ENCODE measurements at places on chromosomes 6 and 20.

DNA sequence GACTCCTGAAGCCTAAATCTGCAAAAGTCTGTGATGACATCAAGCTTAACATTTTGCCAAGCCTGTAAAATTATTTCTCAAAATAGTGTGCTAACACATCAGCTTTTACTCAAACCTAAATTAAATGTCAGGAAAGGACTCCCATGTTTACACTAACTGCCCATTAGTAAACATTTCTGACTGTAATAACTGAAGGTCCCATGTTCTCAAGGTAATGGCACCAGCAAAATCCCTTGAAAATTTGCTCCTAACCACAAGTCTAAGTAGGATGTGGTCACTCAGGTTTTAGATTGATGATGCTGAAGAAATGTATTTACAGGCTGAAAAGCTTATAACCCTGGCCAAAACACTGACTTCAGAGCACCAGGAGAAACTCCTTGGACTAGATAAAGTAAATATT, 33.0 kb downstream of the BACH2 start:
- no peak for DNase-seq

DNA sequence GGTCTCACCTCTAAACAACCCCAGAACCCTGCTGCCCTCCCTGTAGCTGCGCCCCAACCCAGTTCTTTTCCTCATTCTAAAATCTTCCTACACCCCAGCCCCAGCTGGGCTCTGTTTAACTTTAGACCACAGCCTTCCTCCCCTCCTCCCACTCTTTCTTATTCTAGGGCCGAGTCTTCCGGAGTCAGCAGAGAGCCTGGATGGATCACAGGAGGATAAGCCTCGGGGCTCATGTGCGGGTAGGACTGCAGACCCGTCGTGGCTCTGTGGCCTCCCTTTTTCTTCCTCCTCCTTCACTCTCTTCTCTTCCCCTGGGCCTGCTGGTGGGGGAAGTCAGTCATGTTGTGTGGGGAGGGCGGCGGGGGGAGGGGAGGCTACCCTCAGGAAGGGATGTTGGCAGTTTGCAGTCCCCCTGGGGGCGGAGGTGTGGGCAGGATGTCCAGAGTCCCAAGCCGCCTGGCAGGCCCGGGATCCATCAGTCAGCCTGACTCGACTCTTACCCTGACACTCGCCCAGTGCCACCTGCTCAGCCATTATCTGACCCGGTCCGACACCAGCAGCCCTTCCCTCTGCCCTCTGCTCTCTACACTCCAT, 8.1 kb downstream of the CAPN11 start:
- DNase-seq = no peak

- DNase-seq = no peak
Measured at GRCh38 chr6:53281518-53282215, 67.1 kb downstream of the ELOVL5 start.

DNA sequence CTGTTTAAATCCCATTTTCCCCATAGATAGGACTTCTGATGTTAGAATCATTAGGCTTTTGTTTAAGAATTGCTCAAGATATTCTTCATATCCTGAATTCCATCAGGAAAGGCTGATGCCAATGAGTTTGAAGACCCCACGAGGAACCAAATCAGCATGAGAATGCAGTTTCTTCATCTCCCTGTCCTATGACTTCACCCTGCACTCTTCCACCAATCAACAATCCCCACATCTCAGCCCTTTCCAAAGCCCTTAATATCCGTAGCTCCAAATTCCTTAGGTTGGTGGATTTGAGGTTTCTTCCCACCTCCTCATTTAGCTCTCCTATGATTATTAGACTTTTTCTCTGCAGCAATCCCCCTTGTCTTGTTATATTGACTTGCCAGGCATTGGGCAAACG, 88.3 kb upstream of the PRND start:
- DNase-seq = no peak

- no peak for DNase-seq
Measured at GRCh38 chr20:11922561-11922960, 4.9 kb downstream of the BTBD3 start.

GRCh38 chr6:130740308-130740707, 86.9 kb upstream of the SMLR1 start:
- DNase-seq = no peak

DNA sequence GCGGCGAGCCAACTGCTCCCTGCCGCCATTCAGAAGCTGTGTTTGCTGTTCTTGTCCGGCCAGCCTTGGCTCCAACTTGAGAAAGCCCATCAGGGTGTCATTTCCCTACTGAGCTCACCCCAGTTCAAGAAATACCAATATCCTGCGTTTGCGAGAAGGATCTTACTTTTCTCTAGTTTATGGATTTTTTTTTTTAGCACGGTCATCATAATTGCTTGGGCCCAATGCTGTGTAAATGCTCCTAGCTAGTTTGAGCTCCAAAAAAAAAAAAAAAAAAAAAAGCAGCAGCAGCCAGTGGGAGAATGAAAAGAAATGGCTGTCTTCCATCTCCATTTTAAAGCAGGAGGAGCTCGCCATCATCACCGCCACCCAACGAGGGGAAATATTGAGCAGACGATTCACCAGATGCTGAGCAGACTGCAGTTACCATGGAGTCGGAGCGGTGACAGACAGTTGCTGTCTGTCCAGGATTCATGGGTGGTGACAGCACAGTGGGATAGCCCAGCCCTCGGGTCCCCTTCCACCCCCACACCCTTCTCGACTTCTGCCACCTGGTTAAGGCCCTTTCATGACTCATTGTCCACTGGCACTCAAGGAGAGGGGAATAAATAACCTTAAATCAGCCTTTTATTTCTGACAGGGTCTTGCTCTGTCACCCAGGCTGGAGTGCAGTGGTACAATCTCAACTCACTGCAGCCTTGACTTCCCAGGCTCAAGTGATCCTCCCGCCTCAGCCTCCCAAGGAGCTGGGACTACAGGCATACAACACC, 132.4 kb upstream of the SNX9 start:
- DNase-seq = no peak
